ENCODE measurements at places on chromosomes 5 and 9.

- no peak for DNase-seq
Measured at GRCh38 chr9:447230-448025, 232.8 kb downstream of the DOCK8 start.

DNA sequence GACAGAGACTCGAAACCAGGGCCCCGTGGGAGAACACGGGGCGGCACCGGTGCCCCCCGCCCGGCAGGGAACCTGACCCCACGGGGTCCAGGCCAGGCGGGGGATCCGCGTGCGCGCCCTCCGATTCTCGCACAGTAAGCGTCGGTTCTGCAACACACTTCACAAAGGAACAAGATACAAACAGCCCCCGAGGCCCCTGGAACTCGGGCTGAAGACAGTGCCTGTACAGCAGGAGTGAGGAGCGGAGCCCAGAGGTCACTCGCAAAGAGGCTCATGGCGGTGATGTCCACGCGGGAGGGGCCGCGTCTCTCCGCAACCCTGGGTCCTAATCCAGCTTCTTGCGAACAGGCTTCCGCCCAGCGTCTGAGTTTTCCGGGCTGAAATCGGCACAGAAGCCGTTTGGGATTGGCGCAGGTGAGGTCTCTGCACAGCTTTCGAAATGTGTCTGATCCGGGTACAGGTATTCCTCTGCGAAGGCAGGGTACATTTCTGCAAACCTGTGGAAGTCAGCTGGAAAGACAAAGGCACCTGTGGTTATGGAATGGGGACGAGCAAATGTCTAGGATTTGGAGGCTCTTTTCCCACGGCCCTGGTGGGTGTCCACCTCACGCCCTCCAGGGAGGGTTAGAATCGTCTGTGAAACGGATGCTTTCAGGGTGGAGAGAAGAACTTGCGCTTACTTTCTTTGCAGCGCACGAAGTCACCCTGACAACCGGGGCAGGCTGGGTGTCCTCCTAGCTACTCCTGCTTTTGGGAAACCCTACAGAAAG, 18.3 kb upstream of the SLC6A3 start:
- no peak for DNase-seq

- no peak for DNase-seq
Measured at GRCh38 chr5:59856358-59856757, 37.2 kb downstream of the PDE4D start.

GRCh38 chr5:155729684-155730059, 597.3 kb upstream of the SGCD start:
- DNase-seq, result no peak

DNA sequence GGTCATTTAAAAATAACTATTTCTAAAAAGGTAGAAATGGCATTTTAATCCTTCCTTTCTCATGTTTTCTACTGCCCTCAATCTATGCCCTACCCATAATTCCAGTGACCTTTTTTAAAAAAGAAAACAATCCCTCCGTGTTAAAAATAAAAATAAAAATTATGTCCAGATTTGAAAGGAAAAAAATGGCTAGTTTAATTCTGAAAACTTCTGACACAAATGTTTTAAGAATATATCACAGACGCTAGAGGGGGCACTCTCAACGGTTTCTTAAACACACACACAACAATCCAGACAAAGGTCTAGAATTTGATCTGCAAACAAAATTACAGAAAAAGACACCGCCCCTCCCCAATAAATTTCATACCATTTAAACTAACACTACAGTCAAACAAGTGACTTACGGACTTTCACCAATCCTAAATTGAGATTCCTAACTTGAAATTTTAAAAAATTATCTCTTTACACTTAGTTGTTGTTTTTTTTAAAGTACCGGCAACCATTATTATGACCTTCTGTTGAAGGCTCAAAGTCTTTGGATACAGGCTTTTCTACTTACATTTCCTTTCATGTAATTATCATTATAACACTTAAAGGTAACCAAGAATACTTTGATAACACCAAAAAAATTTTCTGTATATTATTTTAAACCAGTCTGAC, 38.2 kb downstream of the CLINT1 start:
- no peak for DNase-seq

DNA sequence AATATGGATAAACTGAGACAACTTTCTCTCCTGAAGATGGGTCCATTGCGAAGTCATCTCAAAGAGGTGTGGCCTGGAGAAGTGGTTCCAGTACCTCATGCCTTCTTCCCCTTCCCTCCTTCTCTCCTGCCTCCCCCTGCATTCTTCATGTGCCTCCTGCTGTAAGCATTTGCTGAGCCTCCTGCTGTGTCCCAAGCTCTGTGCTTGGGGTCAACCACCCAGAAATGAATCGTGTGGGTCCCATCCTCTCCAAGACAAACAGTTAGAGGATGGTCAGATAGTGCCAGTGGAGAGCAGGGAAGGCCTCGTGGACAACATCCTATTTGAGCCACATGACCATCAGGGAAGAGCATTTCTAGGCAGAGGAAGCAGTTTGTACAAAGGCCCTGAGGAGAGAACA, 53.5 kb downstream of the KCNIP1 start:
- no peak for DNase-seq

DNA sequence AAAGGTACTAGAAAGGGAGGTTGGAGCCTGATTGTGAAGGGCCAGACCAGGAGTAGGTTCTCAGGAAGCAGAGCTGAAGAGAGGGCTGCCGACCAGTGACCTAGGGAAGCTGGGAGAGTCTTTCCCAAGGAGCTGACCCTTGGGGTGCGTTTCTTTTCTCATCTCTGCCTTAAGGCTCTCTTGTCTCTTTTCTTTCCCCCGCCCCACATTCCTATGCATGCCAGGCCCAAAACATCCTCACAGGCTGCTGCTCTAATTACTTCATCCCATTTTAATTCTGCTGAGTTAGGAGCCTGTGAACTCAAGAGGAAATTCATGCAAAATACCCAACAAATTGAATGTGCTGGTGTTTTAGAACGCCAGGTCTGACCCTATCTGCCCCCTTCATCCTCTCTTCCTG, 46.9 kb upstream of the HSPA9 start:
- DNase-seq, result no peak

DNA sequence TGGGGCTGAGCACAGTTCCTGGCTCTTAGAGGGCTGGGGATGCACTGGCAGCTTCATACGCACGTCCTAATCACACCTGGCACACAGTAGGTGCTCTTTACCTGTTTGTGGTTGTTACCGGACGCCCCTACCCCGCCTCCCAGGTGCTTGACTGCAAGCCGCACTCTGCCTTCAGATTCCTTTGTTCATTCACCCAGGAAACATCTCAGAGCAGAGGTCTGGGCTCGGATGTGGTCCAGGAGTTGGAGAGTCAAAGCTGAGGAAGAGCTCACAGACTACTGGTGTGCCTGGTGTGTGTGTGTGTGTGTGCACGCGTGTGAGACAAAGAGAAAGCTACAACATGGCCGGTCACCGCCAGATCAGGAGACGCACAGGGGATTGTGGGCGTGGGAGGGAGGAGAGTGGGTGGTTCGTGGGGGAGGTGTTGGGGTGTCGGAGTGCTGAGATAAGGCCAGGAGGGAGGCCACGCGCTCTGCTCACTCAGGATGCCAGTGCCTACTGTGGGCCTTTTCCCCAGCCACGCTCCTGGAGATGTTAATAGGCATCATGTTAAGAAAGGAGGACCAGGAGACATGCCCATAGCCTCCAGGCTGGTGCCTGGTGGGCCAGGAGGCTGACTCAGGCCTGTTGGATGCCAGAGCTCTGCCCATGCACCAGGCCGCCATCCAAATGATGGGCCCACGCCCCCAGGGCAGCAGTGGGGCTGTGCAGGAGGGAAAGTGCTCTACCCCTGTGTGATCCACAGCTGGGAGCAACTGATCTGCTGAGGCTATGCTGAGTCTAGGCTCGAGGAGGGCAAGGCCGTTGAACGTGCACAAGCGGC, 39.9 kb downstream of the CRB2 start:
- DNase-seq, result no peak

DNA sequence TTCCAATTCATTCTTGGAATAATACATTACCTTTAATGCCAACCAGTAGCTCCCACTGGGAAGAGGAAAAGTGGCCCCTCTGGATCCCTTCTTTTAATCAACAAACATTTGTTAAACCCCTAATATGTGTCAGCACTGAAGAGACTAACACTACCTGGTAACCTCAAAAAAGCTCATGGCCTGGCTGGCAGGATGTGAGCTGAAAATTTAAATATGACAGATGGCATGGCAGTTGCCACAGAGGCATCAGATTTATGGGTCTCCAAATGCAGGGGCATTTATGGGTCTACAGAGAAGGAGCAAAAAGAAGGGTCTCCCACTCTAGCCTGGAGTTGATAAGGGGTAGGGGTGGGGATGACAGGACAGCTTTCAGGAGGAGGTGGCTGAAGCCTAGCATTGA, 12.5 kb downstream of the DNAH5 start:
- DNase-seq, result no peak

- DNase-seq, result no peak
Measured at GRCh38 chr5:61132559-61132958, 29.7 kb downstream of the SMIM15 start.

DNA sequence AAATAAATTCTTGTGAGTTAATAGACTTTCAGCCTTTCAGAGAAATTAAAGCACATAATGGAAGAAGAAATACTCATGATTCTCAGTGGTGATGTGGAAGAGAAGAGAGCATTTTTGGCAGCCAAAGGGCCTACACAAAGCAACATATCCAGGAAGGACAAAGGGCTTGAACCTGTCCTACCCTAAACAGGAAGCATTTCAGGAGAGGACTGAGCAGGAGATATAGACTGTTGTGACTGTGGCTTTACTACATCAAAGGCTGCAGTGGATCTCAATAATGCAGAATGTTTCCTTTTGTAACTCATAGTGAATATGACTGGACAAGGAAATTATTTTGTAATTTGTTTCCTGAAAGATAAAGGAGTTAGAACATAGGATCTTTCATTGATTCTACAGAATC, 1.3 kb upstream of the PARP8 start:
- DNase-seq, result no peak

DNA sequence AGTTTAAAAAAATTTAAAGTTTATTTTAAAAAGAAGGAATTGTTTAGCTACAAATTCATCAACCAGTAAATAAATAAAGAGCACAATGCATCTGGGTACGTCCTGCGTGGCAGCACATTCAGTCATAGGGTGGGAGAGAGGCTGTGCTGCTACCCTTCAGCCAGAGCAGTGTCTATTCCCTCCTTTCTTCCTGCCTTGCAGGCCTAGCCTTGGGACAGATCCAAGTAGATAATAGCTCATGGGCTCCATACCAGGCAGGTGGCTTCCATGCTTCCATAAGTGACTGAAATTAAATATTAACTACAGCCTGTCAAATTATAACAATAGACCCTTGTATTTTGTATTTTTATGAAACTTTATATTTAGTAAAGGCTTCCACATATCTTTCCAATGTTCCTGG, 408.3 kb upstream of the RGMB start:
- no peak for DNase-seq

DNA sequence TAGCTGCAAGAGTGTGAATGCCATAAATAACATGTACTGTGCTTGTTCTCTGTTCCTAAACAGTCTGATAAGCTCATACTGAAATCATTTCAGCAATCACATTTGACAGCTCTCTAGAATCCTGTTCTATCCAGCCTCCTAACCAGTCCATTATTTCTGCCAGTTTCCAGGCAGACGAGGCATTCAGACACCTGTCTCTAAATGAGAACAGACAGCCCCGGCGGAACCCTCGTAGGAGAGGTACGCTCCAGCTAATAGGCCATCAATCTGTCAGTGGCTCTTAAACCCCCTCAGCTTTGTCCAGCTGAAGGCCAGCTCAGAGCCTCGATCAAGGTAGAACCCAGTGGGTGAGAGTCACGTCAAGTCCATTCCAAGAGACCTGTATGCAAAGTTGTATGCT, 272.3 kb downstream of the GLIS3 start:
- peak; percentile 72 for DNase-seq

DNA sequence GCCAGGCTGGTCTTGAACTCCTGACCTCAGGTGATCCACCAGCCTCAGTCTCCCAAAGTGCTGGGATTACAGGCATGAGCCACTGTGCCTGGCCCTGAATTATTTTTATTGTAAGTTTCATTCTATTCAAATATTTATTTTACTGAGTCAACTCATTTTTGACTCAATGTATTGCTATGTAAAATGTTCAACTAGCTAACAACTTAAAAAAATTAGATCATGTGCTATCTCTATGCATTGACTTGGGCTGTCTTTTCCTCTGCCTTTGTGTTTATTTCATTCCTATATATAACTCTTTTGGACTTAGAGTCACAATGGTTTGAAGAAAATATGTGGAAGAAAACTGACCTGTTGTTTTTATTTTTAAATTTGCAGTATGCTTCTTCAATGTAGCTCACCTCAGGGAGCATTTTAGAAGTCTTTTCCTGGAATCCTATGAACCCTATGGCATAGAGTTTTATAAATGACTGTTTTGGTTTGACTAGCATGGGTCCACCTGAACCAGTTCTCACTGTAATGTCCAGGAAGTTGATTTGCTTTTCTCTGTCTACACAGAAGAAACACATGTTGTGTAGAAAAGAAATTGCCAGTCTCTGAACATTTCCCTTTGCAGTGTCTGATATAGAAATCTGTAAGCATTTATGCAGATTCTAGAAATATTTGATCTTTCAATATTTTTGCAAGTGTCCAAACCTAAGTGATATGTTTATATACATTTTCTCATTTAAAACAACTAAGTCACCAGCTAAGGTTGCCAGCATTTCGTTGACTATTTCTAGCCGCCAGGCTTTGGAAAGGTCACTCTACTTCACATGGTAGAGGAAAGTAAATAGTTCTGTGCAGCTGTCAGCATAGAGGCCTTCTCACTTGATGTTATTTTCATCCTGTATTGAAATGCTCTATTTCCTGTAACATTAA, 138.8 kb downstream of the PCSK1 start:
- DNase-seq, result no peak

- peak; percentile 39 for DNase-seq
Measured at GRCh38 chr9:135622415-135623020, 16.8 kb downstream of the GLT6D1 start.

- DNase-seq, result no peak
Measured at GRCh38 chr5:136023958-136024541, 4.7 kb upstream of the TGFBI start.

GRCh38 chr5:35811108-35811741, 45.5 kb upstream of the IL7R start:
- DNase-seq, result no peak

DNA sequence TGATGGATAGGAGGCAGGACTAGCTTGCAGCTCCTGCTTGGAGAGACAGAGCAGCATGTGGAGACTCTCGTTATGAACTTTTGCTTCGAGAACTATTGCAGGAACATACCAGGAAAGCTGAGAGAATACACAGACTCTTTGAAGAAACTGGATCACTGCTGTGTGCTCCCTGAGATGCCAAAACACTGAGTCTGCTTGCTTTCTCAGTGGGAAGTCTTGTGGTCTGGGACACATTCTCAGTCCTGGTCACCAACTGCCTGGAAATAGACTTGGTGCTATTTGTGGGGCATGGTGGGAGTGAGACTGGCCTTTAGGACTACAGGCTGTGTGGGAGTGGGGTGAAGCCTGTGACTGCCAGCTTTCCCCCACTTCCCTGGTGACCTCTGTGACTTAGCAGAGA, 252.6 kb downstream of the MED10 start:
- DNase-seq, result no peak

All from WERI-Rb-1 (cell line).